NCI-H1930 (cell line): ENCODE measurements at places on chromosomes 11 and 22.
A peak's percentile ranks its signal among the peaks of the same experiment; 100 is the strongest.

GRCh38 chr11:57567515-57568329 is at the start of gene UBE2L6:
Gene UBE2L6, minus strand, starts transcription at chr11:57567672. Its CDS starts 61 bp downstream, at chr11:57567611.
- DNase-seq, result peak; percentile 69

DNA sequence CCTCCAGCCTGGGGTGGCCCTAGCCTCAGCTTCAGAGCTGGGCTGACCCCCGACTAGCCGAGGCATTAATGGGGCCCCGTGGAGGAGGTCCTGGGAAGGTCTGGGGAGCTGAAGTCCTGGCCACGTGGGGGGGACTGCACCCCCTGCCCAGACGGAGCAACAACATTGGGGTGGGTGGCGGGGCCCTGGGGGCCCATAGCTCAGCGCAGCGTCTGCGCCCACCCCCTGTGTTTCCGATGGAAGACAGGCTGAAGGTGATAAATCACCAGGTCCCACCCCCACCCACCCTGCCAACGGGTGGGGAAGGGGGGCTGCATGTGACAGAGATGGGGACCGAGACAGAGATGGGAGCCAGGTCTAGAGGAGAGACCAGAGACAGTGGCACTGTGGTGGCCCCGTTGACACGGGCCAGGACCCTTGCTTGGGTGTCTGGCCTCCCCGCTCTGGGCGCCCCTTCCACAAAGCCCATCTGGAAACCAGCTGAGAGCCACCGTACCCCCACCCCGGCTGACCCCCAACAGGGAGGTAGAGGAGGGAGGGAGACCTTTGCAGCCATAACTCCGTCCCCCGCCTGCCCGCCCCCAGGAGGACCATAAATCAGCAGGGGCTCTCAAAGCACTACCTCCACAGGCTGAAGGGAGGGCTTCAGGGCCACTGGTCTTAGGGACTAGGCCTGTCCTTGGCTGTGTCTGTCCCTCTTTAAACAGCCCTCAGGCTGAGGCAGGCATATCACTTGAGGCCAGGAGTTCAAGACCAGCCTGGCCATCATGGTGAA is 8.2 kb downstream of the GP1BB start:
- no peak for DNase-seq

DNA sequence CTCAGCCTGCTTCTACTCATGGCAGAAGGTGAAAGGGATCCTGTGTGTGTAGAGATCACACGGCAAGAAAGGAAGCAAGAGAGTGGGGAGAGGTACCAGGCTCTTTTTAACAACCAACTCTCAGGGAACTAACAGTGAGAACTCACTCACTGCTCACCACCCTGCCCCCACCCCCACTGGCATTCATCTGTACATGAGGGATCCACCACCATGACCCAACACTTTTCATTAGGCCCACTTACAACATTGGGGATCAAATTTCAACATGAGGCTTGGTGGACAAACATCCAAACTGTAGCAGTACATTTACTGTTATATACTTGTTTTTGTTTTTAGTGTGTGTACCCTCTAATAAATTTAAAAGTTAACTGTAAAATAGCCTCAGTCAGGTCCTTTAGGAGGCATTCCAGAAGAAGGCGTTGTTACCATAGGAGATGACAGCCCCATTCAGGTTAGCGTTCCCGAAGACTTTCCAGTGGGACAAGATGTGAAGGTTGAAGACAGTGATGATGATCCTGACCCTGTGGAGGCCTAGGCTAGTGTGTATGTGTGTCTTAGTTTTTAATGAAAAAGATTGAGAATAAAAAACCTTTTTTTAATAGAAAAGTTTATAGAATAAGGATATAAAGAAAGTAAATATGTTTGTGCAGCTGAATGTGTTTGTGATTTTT is 11.3 kb downstream of the CUL5 start:
- DNase-seq, result no peak

- DNase-seq, result no peak
Measured at GRCh38 chr22:32650553-32651345, 150.8 kb upstream of the TIMP3 start.

DNA sequence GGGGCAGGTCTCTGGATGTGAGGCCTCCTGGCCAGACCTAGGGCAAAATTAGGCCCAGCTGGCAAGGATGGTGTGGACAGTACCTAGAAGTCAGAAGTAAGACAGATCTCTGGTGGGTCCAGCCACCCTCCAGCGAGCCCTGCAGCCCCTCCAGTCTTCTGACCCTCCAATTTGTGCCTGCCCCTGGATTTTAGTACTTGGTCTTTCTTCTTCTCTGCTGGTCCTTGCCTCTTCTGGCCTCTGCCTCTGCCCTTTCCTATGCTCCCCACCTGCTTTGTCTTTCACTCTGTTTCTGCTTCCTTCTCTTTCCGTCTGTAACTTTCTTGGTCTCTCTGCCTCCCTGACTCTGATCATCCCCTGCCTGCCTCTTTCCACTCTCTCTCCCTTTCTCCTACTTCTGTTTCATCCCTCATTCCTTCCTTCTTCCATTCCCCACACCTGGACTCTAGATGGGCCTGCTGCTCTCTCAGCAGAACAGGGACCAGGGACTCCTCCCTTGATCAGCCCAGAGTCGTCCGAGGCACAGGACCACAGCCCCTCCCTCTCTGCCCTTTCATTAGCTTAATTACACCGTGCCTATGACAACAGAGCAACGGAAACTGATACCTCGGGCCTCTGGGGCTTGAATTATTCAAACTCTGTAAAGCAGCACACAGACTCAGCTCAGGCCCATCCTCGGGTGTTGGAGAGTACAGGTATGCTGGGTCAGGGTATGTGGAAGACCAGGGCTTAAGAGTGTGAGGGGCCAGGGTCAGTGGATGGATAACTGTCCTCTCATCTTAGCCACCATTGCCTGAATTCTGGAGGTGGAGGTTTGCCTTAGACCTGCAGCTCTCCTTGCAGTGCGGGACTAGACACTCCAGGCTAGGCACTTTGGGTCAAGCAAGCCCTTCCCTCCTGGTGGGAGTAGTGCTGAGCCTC is at the start of gene CHRNA10:
Gene CHRNA10, minus strand, starts transcription at position 51 of the 921 bp plus-strand sequence. CDS start 72 bp downstream, outside the sequence.
- DNase-seq, result no peak

- DNase-seq, result no peak
Measured at GRCh38 chr11:131760091-131761061, 390.0 kb downstream of the NTM start.

- no peak for DNase-seq
Measured at GRCh38 chr22:49553518-49554295, 274.0 kb downstream of the BRD1 start.

- no peak for DNase-seq
Measured at GRCh38 chr11:112255067-112255720, 5.5 kb downstream of the PLET1 start.

DNA sequence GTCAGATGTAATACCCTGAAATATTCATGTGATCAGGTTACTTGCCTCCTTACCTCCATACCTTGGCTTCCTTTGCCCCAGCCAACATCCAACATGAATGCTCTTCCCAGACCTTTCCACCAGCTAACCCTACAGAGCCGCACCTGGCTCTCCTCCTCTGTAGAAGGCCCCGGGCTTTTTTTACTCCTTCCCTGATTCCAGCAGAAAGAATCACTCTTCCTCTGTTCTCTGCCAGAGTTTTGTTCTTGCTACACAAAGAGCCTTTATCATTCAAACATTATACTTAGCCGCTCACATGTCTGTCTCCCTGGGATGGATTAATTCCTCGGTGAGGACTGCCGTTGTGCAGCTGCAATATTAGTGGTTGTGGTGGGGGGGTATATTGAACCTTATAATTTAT is 116.8 kb upstream of the GRAMD1B start:
- no peak for DNase-seq

DNA sequence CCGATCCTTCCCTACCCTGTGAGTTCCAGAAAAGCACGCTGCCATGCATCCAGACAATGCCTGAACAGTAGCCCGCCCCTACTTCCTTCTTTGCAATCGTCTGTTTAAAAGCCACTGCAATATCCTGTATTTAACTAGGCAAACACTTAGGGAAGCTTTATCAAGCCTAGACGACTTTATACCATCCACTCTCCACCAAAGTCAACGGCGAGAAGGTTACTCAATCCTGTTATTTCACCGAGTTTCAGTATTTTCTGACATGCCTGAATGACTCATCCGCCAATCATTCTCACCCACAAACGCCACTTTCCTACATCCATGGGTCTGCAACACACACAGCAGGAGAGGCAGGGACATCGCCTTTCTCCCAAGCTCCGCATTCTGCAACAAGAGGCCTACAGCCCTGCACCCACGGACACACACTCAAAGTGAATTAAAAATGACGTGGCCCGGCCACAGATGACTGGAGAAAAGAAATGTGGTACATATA is 9.3 kb downstream of the CELSR1 start:
- DNase-seq, result no peak

GRCh38 chr22:17796695-17797094 is 22.4 kb upstream of the BID start:
- DNase-seq, result no peak

GRCh38 chr22:28329186-28330073 is 350.2 kb downstream of the TTC28 start:
- no peak for DNase-seq

DNA sequence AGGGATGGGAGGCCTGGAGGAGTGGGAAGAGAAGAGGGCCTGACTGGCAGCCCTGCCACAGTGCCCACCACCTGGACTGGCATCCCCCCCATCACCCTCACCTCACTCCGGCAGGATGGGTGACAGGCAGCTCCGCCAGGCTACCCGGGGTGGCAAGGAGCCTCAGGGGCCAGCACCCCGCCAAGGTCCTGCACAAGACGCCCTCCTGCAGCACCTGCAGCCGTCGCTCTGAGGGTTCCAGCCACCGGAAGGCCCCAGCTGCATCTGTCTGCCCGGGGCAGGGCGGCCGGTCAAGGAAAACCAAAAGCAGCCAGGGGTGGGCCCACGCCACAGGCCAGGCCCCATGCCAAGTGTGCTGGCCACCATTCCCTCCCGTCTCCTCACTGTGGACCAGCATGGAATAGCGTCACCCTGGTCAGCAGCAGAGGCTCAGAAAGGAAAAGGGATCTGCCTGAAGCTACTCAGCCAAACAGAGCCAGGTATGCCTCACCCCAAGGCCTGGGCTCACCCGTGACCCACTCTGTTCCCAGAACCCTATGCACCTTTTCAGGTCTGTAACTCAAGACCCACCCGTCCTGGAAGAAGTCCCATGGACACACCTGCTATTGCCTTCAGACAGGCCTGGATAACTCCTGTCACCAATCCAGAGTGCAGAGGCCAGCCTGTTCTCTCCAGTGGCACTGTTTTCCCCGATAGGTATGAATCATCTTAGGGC is 7.0 kb downstream of the RHBDD3 start:
- DNase-seq, result no peak

DNA sequence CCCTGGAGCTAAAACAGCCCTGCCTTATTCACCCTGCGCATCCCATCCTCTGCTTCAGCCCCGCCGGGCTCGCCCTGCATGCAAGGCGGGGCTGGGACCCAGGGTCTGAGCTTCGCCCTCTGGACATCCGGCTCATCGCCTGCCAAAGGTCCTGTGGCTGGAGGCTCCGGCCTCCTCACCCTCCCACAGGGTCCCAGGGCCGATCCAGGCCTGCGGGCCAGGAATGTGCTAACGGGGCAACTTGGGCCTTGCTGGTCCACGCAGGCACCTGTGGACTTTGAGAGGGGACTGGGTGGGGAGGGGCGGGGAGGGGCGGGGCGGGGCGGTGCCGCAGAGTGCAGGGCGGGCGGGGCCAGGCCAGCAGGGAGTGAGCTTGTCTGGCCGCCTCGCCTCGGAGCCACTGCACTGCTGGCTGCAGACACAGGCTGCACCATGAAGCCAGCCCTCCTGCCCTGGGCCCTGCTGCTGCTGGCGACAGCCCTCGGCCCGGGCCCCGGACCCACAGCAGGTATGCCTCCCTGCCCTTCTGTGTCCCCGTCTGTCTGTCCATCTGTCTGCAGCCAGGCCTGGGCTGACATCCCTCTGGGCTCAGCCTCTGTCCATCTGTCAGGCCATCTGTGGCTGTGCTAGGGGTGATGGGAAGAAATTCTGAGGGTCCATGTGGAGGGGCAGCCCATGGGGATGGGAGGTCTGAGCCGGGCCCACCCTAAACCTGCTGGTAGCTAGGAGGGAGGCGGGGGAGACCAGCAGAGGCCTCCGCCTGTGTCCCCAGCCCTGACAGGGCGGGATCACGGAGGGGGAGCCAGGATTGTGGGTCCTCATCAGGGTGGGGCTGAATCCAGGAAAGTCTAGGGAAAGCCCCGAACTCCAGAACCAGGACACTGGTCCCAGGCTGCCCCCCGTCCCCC is at the start of gene SUSD2:
Gene SUSD2, plus strand, starts transcription at position 400 of the 908 bp plus-strand sequence. Its CDS starts 33 bp downstream, at position 433.
- no peak for DNase-seq

- DNase-seq, result peak; percentile 79
Measured at GRCh38 chr11:120324932-120325810, at the start of gene TLCD5. Gene TLCD5, plus strand, starts transcription at chr11:120325299. Its CDS starts 2,143 bp downstream, at chr11:120327442.

GRCh38 chr11:2701230-2701629 is 1.4 kb upstream of the KCNQ1OT1 start:
- DNase-seq, result no peak

- DNase-seq, result no peak
Measured at GRCh38 chr11:129917231-129917630, 21.9 kb upstream of the NFRKB start.

- no peak for DNase-seq
Measured at GRCh38 chr11:134742224-134742612, 330.2 kb upstream of the B3GAT1 start.

GRCh38 chr11:123483466-123483865 is 53.4 kb downstream of the GRAMD1B start:
- DNase-seq, result no peak

- no peak for DNase-seq
Measured at GRCh38 chr22:40009292-40009774, 14.6 kb downstream of the FAM83F start.

DNA sequence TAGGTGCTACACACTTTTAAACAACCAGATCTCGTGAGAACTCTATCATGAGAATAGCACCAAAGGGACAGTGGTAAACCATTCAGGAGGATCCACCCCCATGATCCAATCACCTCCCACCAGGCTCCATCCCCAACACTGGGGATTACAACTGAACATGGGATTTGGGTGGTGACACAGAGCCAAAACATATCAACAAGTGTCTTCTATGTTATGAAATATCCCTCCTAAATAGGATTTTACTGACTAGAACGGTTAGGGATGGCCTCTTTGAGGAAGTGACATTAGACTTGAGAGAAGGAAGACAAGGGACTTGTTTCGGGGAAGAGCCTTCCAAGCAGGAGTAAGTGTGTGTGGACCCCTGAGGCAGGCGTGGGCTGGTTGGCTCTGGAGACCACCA is 11.9 kb upstream of the MRPL11 start:
- no peak for DNase-seq

DNA sequence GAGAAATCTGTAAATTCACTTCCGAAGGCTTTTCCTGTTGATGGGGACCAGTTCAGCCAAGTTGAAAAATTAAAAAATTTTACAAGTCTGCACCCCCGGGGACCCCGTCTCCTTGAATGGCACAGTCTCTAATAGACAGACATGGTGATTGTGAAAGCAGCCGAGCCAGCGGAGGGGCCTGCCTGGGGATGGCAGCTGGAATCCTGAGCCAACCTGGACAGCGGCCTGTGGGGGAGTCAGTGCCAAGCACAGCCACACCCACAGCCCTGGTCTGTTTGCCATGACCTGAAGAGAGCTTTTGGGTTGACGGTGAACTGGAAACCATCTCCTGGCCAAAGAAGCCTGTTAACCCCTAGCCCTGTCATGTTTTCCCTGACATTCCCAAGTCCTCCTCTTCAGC is 64.7 kb downstream of the PARVG start:
- no peak for DNase-seq
